ENCODE measurements at places on chromosomes 12 and 14.

GRCh38 chr12:127664901-127665300 lies 602.1 kb upstream of the TMEM132C start:
- no peak for DNase-seq

DNA sequence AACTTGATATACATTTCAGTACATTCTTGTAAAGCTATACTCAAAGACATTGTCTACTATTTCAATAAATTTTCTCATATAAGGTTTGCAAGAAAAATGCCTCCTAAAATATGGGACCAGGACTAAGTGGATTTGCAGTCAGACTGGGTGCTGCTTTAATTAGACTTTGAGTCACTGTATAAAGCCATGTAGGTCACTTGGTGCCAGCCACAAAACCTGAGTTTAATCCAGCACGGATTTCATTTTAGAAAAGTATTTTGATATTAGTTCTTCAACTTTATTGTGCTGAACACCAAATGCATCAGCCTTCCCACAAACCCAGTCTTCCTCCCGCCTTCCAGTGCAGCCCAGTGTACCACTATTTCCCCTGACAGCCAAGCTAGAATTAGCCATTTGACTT lies 9.9 kb upstream of the NID2 start:
- DNase-seq = no peak

DNA sequence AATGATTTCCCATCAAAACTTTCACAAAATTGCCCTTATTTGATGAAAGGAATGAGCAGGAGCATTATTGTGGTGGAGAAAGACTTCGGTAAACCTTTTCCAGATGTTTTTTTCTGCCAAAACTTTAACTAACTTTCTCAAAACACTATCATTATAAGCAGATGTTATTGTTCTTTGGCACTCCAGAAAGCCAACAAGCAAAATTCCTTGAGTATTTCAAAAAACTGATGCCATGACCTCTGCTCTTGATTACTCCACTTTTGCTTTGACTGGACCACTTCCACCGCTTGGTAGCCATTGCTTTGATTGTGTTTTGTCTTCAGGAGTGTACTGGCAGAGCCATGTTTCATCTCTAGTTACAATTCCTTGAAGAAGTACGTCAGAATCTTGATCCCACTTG lies 29.7 kb upstream of the RAB21 start:
- no peak for DNase-seq

DNA sequence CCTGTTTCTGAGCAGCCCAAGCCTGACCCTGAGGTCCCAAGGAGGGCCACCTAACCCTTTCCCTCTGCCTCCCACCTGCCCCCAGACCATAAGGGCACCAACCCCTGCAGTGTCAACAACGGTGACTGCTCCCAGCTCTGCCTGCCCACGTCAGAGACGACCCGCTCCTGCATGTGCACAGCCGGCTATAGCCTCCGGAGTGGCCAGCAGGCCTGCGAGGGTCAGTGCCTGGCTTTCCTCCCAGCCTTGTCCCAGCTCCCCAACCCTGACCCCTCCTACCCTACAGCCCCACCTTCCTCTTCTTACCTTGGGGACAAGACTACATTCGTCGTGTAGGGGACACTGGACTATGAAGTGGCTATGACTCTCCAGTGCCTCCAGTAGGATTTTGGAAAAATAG lies 33.7 kb upstream of the LRP1-AS start:
- no peak for DNase-seq

GRCh38 chr14:76151398-76152332 lies at the start of gene GPATCH2L:
GPATCH2L (plus strand) TSS chr14:76151922; CDS start chr14:76154364, 2,442 bp downstream.
- DNase-seq = peak; percentile 94

DNA sequence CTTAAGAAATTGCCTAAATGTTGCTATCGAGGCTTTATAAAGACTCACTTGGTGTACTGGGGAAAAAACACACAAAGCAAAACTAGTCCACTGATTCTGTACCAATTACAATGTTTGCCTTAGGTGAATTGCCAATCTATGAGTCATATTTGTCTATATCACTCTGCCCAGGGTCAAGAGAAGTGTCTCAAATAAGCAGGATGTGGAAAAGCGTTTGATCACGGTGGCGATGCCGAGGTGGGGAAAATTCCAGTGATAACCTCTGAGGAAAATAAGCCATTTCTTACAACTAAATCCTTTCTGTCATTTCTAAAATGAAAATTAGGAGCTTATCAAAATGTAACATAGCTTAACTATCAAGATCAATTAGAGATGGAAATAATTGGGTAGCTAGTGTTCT lies 148.6 kb upstream of the DIO3 start:
- no peak for DNase-seq

GRCh38 chr12:103470664-103471063 lies 25.1 kb downstream of the C12orf42 start:
- DNase-seq = no peak

- DNase-seq = no peak
These were observed 39.0 kb downstream of the SLCO1B1 start for GRCh38 chr12:21169878-21170472.

DNA sequence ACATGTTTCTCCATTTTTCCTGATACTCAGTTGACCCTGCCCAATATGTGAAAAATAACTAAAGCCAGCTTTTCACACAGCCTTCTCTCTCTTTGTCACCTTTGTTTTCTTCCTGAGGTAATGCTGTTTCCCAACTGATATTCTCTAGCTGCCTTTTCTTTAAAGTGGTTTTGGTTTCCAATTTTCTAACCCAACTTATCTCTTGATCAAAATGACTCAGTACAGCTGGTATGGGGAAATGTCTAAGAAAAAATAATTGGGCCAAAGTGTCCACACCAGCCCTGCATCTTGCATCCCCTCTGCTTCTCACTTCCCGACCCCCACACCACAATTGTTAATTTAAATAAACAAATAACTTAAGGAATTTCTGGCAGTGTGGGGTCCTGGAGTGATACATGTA lies 193.8 kb downstream of the SYT1 start:
- DNase-seq = no peak

GRCh38 chr12:50728841-50729240 lies 35.1 kb upstream of the ATF1 start:
- DNase-seq = no peak

GRCh38 chr14:103143506-103143905 lies 20.2 kb downstream of the TNFAIP2 start:
- no peak for DNase-seq

Data from activated T-helper 2 cell treated with anti-CD3 and anti-CD28 coated beads, Interferon-gamma antibody, Interleukin-2, Interleukin-4, amounts not matched to agents 10 μg/mL and 5 μg/mL and 100 μg/mL, durations not matched to agents 14 hours and 24 hours and 36 hours (primary cell).